Progenitor cell of endocrine pancreas (in vitro differentiated cells): ENCODE measurements at places on chromosomes 1 and 21. TPM values are rescaled to one million over a fixed set of nuclear protein-coding genes. Genes with fewer than 3 reads are reported as not detected.

DNA sequence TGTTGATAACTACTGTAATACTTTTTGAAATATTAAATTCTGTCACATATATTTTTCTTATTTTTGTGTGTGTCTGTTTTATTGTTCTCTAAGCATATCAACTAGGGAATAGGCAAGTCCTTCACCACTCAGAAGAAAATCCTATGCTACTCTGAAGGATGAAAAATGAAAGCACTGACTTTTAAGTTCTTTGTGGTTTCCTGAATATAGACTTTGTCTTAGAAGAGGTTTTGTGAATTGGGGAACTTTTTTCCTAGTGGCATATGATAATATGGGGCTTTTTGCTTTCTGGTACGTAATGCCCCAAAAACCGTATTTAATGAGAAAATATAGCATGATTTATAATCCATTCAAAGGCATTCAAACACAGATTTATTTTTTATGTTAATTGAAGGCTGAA, 136.0 kb downstream of the SNX7 start:
- no peak for DNase-seq

- no peak for DNase-seq
Measured at GRCh38 chr1:161771161-161771560, 5.0 kb downstream of the ATF6 start.

GRCh38 chr1:151934048-151934493, 24.8 kb upstream of the THEM4 start:
- no peak for DNase-seq

The GLIS1 gene
- not detected in 2 replicates for total RNA-seq

The PRRX1 gene
- total RNA-seq, result 1.5 TPM in 2 replicates

The HLCS gene
- total RNA-seq, result 32.3 and 34.3 TPM in 2 replicates
